Stimulated activated naive CD4-positive, alpha-beta T cell (primary cell): ENCODE measurements at places on chromosomes 1 and 21.

GRCh38 chr1:166785987-166786386 is 53.3 kb upstream of the POGK start:
- DNase-seq = no peak

- DNase-seq = peak; percentile 86
Observed at GRCh38 chr1:180154325-180155181, at the start of gene QSOX1. TSS of gene QSOX1 (plus strand) at chr1:180154869. CDS start at chr1:180154908, 39 bp downstream.

DNA sequence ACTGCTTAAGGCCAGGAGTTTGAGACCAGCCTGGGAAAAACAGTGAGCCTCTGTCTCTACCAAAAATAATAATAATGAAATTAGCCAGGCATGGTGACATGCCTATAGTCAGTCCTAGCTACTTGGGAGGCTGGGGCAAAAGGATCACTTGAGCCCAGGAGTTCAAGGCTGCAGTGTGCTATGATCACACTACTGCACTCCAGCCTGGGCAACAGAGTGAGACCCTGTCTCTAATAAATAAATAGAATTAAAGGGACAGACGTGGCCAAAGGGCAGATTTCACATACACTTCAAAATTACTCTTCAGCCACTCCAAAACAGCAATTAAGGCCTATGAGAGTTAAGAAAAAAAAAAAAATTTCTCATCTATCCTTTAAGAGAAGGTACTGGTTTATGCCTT is 45.7 kb downstream of the GATAD2B start:
- no peak for DNase-seq

GRCh38 chr1:74481607-74482006 is 30.8 kb downstream of the LRRC53 start:
- DNase-seq = no peak

- no peak for DNase-seq
Observed at GRCh38 chr1:200228486-200228885, 181.3 kb downstream of the ZNF281 start.
